Stimulated activated CD8-positive, alpha-beta memory T cell treated with anti-CD3 and anti-CD28 coated beads, Interleukin-15, amount 100 ng/mL, for 48 hours (primary cell): ENCODE measurements at places on chromosomes 1 and 21.

- DNase-seq = peak; percentile 62
Observed at GRCh38 chr1:10074059-10074851, 41.5 kb downstream of the UBE4B start.

- DNase-seq = no peak
Observed at GRCh38 chr21:24561291-24561690, 1046.0 kb downstream of the MRPL39 start.

DNA sequence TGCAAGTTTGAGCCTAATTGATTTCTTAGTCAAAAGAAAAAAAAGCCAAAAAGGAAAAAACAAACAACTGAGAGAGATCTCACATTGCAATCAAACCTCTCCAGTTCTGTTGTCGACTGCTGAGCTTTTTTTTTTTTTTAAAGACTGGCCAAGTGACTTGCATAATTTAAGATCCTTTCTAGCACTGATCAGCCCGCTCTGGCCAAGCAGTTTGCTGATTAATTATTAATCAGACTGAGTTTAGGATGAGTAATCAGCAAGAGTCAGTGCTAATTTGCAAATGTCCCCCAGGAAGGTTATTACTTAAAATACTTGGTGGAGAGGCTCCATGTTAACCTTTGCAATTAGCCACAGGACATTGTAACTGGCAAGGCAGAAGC lies 39.3 kb downstream of the HMGB4 start:
- DNase-seq = no peak

- DNase-seq = no peak
Observed at GRCh38 chr1:98668733-98669132, 7.2 kb downstream of the SNX7 start.

DNA sequence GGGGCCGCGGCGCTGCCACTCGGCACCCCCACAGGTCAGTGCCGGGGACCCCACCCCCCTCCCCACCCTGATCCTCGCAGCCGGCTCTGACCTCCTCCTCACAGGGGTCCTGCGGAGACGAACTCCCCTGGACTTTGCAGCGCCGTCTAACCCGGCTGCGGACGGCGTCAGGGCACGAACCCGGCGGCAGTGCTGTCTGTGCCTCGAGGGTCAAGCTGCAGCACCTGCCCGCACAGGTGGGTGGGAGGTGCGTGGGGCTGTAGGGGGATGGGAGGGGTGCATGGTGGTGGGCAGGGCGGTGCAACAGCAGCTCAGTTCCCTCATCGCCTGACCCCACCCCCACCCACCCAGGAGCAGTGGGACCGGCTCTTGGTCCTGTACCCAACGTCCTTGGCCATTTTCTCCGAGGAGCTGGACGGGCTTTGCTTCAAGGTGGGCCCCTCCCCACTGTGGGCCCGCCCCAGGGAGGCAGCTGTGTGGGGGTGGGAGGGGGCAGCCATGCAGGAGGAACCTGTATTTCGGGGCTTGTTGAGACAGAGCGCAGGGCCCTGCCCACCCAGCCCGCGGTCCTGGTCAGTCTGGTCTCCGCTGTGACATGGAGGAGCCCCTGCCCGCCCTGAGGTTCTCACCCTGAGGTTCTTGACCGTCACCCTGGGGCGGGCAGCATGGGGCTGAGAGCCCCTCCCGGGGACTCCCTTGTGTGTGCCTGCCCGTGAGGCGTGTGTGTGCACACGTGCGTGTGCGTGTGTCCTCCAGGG lies 4.9 kb downstream of the PLEKHN1 start:
- no peak for DNase-seq

- DNase-seq = no peak
Observed at GRCh38 chr1:63630238-63630637, 37.0 kb downstream of the PGM1 start.

DNA sequence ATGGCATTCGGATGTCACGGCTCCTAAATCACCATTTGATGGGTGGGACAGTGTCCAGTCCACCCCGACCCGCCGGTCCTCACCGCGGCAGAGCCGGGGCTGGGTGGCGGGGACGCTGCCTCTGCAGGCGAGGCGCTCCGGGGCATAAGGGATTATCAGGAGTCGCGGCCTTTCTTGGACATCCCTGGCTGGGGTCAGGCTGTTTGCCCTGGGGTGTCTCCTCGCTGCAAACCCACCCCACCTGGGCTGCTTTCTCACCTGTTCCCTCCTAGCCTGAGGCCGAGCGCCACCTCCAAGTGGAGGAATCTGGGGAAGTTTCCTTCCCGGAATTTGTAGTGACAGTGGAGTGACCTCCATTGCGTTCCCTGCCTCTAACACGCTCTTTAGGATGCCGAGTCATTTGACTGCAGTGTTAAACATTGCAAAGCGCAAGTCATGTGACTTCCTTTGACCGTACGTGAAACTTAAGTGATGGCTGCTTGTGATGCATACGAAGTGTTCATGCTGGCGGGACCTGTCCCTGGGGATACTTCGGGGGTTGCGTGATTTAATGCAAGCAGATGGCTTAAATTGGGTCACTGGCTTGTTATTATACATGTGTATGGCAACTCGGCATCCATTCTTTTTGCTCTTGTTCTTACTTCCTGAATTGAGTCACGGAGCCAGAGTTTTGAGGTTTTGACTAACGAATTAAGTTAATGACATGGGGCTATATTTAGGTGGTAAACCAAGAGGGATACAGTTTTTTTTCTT lies 536 bp downstream of the LGALS8 start:
- DNase-seq = peak; percentile 32

DNA sequence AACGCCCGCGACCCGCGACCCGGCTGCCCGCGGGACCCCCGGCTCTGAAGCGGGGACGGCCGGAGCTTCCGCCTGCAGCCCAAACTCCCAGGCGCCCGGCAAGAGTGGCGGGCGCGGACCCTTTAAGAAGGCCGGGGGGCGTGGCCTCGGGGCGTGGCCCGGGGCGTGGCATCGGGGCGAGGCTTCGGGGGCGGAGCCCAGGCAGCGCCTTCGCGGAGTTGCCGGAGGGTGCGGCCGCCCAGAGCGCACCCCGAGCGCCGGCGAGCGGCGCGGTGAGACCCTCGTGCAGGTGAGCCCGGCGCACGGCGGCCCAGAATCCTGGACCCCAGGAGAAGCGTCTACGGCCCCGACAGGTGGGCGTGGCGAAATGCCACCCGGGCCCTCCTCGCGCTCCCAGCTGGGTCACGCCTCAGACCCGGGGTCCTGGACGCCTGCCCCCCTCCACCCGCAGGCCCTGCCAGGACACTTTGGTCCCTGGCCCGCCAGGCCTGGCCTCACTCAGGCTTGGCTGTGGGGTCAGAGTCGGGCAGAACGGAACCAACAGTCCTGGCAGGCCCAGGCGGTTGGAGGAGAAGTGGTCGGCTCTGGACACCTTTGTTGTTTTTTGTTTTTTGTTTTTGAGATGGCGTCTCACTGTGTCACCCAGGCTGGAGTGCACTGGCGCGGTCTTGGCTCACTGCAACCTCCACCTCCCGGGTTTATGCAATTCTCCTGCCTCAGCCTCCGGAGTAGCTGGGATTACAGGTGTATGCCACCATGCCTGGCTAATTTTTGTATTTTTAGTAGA lies 14.4 kb downstream of the RNF223 start:
- peak; percentile 89 for DNase-seq

DNA sequence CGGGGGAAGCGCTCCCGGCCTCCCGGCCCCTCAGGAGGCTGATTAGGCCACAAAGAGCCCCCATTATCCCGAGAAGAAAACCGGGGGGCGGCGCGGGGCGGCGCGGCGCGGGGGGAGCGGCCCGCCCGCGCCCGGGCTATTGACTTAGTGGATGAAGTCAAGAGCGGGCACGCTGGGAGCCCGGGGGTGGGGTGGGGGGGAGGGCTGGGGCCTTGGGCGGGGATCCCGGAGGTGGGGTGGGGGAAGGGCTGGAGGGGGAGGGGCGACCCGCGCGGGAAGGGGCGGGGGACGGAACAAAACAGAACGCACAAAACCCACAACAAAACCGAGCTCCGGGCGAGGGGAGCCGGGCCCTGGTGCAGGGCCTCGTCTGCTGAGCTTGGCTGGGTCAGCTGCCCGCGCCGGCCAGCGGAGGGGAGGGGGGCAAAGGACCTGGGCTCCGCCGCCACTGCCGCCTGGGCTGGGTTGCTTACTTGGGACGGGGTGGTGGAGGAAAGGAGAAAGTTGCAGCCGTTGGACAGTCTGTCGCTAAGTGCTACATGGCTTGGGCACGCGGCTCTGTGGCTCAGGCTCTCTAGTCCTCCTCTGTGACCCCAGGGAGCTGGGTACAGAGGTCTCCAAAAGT lies 16.3 kb downstream of the PAX7 start:
- DNase-seq = no peak

DNA sequence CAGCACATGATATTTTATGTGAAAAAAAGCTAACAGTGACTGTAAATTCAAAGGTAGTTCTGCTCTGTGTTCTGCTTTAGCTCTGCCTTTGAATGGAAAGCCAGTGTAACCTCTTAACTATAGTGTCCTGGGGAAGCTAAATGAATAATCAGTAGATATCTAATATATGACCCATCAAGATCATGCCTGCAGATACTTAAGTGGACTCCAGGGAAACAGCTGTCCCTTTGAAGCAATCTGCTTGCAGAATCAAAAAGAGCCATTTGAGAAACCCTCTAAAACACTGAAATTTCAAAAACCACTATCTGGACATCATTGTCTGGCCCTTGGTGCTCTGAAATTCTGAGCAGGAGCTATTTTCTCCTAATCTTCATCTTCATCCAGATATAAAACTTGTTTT lies 104.2 kb upstream of the ADGRL4 start:
- no peak for DNase-seq

GRCh38 chr1:6401673-6402072 lies 8.1 kb upstream of the ACOT7 start:
- DNase-seq = no peak

- DNase-seq = no peak
Observed at GRCh38 chr1:89576013-89576412, 51.4 kb downstream of the LRRC8B start.

DNA sequence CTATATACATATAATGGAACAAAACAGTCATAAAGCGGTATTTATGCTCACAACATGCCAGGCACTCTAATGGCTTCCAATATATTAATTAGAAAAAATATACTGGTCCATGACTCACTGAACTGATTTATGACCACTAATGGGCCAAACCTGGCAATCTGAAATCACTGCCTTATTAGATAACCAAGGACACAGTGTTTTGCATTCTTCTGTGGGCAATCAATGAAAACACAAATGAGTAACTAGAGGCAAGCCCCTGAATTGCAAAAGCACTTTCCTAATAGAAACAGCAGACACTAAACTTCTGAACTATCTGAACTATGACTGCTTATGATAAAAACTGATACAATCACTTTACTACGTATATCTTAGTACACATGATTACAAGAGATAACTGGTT lies 3.5 kb downstream of the GCLM start:
- no peak for DNase-seq

DNA sequence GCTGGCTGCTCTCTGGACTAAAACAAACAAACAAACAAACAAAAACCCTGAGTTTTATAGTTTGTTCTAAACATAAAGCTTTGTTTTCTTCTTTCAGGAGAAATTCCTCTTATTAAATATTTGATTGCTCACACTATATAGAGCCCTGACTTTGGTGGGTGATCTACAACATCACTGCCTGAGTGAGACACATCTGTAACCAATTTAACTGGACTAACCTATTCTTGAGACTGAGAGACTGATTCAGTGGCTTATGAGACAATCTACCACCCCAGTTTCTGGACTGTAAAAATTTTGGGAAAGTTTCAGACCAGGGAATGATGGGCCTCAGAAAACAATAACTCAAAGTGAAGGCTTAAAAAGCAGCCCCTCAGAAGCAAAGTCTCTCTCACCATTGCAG lies 537.0 kb downstream of the NEGR1 start:
- no peak for DNase-seq

DNA sequence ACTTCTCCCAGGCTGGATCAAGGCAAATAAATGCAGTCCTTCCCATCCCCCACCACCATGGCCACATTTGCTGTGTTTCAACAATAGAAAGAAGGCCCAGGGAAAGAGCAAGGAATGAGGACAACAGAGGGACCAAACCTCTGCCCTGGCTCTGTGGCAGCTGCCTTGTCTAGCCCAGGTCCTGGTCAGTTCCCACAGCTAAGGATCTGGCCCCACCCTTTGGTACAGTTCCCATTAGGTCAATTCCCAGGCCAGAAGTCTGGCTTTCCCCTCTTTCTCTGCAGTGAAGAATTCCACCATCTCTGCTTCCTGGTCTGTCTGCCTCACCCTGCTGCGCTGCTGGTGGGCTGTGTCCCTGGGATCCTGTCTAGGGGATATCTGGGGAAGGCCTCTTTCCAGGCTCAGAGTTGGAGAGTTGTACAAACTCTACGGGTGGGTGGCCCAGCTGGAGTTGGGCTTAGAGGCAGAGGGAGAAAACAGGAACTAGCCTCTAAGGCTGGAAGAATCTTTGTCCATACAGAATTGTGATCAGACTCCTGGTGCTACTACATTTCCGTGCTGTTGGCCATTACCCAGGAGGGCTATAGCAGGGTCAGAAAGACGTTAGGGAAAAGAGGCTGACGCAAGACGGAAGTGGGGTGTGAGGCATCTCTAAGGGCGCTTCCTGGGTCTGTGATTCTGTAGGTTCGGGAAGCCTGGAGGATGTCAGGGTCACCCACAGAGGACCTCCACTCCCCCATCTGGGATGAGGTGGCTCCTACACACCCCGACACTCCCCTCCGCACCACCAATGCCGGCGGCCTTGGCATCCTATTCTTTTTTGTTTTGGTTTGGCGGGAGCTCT lies 953 bp upstream of the NDUFS2 start:
- no peak for DNase-seq

- no peak for DNase-seq
Observed at GRCh38 chr1:91455896-91456295, 44.8 kb upstream of the CDC7 start.

- DNase-seq = no peak
Observed at GRCh38 chr1:55284856-55285255, 69.7 kb upstream of the USP24 start.

- DNase-seq = no peak
Observed at GRCh38 chr1:114715952-114716303, 643 bp downstream of the NRAS start.

DNA sequence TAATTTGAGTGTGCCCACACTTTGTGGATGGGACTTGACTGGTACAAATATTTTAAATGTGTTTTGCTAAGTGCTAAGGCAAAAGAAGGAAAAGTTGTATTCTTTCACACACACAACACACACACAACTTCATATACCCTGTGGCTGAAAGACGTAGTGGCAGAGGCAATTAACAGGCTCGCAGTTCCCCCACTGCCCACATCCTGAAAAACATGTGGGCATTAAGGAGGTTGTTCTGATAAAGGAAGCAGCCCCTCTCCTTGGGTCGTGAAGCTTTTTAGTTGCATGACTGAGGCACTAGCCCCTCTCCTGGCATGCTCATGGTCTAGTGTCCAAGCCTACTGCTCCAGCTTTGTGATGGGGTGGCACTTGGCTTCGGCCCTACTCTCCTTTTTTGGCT lies 14.3 kb upstream of the ADAM30 start:
- DNase-seq = no peak

GRCh38 chr1:92442351-92442750 lies 44.4 kb downstream of the GFI1 start:
- no peak for DNase-seq

DNA sequence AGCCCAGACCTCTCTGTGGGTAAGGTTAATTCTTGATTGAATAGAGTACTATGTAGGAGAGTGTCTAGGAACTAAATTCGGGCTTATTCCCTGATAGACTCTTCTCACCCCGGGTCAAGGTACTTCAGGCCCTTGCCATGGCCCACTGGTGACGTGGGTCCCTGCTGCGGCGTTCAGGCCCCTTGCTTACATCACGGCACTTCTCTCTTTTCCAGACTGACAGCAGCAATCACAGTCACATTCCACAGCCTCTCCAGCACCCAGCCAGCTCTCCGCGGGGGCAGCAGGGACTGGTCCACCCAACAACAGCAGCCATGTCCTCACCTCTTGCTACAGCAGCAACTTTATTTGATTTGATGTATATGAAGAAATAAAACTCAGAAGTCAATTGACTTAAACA lies 401.2 kb upstream of the VAMP3 start:
- no peak for DNase-seq

GRCh38 chr1:15345705-15346345 lies 63.9 kb upstream of the EFHD2 start:
- peak; percentile 56 for DNase-seq
